ENCODE measurements at places on chromosomes 5 and 9. TPM values are rescaled to one million over a fixed set of nuclear protein-coding genes. Genes with fewer than 3 reads are reported as not detected.

DNA sequence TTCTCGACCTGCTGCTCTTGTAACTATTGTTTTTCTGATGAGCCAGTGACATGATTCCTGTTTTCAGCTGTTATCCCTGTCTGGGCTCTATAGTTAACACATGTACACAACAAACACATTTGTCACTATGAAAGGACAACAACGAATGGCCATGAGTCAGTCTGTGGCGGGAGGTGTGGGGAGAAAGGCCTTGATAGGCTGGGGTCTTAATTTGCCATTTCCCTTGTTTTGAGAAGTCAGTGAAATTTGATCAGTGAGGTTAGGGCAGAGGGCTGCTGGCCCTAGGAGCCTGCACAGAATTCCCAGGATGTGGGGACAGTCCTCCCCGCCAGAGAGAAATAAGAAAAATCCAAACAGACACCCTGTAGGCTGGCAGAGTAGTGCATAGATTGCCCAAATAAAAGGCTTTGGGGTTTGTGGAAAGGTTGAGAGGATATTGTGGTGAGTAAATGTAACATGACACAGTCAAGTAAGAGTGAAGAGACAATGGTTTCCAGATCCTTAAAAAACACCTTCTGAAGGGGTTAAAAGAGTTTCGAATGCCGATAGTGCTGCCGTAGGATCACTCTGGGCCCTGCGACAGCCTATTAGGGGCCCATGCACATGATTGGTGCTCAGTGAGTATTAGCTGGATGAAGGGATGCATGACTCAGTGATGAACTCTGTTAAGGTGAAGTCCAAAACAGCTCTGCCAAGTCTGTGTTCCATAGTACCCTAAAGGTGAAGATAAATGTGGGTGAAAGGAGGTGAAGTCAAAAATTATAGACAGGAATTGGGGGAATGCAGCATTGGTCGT is 110.9 kb upstream of the PRRC1 start:
- no peak for DNase-seq

DNA sequence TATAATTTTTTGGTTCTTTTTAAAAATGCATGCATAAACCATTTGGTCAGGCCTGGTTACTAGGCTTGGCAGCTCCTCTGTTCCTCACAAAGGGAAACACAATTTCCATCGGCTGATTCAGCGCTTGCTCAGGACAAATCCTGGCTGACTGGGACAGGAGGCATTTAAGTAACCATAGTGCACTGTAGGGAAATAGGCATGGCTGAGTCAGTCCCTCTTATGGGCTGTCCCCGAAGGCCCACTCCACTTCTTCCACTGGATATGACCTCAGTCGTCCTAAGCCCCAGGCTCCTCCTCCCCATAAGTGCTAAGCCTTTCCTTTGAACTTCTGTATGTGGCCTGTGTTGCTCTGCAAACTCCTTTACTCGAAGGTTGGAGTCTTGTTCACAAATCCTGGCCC is 71.2 kb upstream of the GLIS3 start:
- no peak for DNase-seq

DNA sequence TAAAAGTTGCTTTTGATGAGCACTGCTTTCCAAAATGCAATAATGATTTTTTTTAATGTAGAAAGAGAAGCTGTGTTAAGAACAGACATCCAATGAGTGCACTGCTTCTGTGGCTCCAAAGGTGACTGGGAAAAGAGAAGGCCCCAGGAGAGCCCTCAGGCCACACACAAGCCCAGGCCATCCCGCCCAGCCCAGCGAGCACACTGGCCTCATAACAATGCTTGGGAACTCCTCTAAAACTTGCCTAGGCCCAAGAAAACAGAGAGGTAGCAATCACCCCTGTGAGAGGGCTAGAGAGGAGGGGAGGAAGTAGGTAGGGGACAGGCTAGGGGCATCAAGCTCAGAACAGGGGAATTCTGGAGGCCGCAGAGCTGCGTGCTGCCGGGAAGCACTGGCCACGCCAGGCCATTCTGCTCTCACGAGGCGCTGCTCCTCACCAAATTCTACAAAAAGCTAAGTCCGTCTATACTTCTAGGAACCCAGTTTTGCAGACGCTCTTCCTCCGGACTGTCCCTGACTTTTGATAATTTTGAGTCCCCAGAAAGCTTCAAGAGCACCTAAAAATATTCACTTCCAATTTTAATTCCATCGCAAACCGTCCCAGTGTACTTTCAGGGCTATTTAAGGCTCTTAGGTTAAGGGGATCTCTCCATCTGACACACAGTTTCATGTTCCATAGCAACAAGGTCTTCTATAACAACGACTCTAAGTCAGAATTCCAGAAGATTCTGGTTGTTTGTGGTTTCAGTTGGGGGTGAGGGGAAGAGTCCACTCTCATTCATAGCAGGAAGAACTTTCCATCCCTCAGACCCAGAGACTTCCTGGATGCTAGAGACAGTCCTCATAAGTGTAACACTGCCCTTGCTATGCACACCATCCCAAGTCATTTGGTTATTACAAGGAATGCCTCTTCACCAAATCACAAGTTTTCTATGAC is 51.0 kb downstream of the HABP4 start:
- DNase-seq = no peak

DNA sequence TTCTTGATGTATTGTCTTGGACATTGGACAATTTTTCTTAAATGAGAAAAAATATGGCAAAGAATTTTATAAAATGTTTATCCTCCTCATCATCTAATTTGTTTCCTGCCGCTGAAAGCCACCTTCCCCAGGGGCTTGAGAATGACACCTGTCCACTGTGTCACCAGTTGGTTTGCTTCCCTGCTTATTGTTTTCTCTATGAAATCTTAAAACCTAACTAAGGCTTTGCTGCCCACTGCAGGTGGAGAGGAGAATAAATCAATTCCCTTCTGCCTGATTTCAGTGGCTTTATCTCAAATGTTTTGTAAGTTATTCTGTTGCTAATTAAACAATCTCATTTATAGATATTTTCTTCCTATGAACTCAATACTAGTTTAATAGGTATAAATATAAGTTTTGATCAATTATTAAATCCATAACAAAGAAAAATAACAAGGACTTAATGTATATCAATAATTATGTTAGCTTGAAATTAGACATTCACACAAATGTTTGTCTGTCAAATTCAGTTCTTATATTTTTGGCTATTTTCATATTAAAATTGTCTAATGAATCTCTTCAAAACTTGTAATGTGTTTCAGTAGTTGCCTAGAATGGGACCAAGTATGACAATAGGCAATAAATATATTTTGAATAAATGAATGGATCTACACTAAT is 822.5 kb downstream of the PTPRD start:
- DNase-seq = no peak

DNA sequence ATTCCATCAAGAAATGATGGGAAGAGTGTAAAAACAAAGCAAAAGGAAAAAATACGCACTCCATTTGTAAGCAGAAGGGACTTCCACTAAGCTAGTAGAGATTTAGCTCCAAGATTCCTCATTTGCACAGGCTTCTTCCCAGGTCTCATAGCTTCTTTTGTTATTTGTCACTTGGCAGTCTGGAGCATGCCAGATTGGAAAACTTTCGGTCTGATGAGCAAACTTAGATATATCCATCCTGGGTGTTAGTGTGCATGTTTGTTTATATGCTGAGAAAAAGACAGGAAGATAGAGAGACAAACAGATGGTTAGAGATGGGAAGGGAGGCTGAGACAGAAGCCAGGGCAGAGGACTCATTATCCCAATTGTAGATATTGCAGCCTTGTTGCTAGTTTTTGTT is 1644.5 kb upstream of the NUDT12 start:
- DNase-seq = no peak

DNA sequence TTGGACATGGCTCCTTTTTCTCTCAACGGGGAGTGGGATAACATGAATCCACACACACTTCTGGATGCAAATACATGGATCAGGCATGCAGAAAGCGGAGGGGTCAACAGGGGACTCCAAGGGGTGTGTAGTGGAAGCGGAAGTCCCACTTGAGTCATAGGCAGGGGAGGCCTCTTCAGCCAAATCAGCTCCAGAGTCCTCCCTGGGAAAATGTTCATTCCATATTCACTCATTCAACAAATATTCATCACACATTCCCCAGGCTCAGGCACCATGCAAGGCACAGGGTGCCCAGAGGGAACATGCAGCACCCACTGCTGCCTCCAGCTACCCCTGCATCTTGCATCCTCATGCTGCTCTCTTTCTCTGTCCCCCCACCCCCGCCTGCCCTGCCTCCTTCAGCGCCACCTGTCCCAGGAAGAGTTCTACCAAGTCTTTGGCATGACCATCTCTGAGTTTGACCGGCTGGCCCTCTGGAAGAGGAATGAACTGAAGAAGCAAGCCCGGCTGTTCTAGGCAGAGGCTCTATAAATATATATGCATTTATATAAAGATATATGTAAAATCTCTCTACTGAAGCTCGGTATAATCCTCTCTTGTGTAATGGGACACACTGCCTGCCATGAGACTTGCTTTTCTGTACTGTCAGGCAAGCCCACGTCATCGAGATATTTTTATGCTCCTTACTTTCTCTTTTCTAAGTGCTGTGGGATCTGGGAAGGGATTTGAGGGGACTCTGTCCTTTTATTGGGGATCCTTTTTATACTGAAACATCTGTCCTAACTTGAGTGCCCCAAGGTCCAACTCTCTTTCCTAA is 13.6 kb upstream of the AFAP1L1 start:
- DNase-seq = no peak

- DNase-seq = no peak
Observed at GRCh38 chr5:32098890-32099310, 75.2 kb downstream of the GOLPH3 start.

Gene GPR151
- total RNA-seq = not detected

Data from Caco-2 (cell line).